HS-5 (cell line): ENCODE measurements at places on chromosomes 16 and 17.
A peak's percentile ranks its signal among the peaks of the same experiment; 100 is the strongest.

- DNase-seq: no peak
Observed at GRCh38 chr16:74603848-74604247, 3.1 kb downstream of the GLG1 start.

GRCh38 chr17:604765-605164 is 109.9 kb downstream of the VPS53 start:
- no peak for DNase-seq

- DNase-seq: no peak
Observed at GRCh38 chr16:87538594-87538993, 45.8 kb upstream of the ZCCHC14 start.

GRCh38 chr16:14334366-14335080 is 263.4 kb downstream of the MRTFB start:
- DNase-seq: no peak

- peak; percentile 3 for DNase-seq
Observed at GRCh38 chr16:83040174-83040573, 413.4 kb downstream of the CDH13 start.

DNA sequence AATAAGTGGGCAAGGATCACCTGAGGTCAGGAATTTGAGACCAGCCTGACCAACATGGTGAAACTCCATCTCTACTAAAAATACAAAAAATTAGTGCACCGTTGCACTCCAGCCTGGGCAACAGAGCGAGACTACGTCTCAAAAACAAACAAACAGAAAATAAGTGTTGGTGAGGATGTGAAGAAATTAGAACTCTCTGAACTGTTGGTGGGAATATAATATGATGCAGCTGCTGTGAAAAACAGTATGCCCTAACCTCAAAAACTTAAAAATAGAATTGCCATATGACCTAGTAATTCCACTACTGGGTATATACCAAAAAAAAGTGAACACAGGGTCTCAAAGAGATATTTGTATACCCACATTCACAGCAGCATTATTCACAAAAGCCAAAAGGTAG is 26.1 kb downstream of the GLG1 start:
- DNase-seq: no peak

- no peak for DNase-seq
Observed at GRCh38 chr16:54140057-54140787, 146.4 kb downstream of the IRX3 start.

- no peak for DNase-seq
Observed at GRCh38 chr16:2967211-2967631, 1.9 kb upstream of the PAQR4 start.
